Renal pelvis (tissue), 12 donors: ENCODE measurements at places on chromosomes 3 and 15.

DNA sequence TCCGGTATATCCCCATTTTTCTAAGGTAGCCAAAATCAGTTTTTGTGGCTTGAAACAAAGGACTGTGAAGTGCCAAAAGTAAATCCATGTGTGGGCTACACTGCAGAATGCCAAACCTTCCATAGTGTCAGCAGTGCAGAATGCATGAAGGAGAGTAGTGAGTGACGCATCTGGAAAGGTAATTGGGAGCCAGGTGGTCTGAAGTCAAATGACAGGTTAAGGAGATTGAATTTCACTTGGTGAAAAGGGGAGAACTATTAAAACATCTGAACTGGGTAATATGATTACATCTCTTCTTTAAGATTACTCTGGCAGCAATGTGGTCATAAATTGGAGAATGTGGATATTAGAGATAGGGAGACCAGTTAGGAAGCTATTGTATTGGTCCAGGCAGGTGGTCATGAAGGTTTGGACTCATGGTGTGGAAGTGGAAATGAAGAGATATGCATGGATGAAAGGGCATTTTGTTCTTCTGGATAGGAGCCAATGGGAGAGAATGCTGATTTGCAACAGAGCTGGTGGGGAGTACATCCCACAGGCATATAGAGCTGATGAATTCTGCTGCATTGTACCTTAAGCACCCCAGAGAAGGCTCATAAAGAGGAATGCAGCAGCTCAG, 118.2 kb downstream of the ECT2 start:
- DNase-seq, result no peak

DNA sequence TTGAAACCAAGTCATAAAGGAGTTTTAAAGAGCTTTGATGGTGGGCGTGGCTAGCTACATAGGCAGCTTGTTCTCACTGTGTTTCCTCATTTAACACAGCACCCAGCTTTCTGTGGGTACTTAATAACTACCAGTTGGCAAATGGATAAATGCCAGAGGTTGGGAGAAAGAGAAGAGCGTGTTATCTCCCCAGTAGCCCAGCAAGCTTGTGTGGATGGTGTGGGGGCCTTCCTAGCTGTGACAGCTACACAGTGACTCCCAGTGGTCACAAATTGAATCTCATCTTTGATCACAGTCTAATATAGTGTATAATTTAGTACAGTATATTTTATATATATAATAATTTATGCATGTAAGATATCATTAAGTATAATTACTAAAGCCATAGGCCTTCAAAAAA, 984.1 kb downstream of the EPHA3 start:
- DNase-seq, result peak; percentile 21

DNA sequence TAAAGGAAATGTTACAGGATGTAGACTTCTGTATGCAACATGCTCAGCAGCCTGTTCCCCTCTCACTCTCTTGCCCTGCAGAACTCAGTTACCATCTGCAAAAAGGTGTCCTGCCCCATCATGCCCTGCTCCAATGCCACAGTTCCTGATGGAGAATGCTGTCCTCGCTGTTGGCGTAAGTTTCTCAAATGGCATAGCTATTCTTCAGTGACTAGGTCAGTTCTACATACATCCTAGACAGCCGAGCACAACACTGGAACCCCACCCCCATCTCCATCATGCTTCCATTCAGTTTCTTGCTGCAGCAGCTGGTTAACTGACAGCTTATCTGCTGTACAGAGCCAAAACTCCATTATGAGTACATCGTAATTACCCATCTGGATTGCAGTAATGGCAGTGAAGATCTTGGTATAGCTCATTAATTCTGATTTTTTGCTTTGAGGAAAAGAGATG, 4.5 kb downstream of the THBS1 start:
- no peak for DNase-seq

DNA sequence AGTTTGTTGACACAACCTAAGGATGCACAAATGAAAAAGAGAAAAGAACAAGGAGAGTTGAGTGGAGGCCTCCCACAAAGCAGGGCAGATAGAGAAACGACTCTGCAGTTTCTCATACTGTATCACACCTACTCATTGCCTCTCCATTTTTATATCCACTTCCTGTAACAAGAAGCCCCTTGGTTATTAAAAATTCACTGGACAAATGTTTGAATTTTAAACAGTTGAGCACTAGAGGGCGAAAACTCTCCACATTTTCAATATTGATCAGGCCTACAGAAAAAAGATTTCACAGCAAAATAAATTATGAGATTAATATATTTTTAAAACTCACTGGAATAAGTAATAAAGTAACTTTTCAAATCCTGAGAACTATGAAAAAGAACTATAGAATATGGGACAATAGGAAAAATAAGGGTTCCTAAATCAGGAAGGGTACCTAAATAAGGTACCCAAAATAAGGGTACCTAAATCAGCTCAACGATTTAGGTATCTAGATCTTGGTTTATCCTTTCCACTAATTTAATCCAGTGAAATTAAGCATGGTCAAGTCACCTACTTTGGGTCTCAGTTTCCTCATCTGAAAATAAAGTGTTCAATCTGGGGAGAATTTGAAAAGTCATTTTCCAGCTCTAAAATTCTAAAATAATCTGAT, 47.0 kb upstream of the PPIB start:
- peak; percentile 29 for DNase-seq

DNA sequence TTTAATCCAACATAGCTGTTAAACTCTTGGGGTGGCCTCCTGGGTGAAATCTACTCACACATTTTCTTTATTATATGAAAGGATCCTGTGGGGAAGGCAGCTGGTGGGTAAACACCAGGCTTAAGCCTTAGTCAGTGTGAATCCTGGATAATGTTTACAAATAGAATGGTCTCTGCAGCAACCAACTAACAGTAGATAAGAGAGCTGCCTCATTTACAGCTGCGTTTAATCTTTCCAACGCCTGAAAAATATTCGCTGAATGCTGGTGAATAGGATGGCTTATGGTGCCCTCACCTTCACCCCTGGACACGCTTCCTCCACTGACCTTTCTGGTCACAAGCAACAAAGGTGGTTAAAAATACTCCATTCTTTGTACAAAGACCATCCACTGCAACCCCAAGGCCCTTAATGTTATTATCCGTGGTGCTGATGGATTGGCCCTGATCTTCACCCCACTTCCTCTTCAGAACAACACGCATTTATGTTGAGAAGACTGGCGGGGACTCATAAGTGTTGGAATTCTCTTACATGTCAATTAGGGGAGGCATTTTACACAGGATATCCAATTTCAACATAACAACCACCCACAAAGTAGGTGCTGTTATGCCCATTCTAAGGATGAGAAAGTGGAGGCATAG, 120.0 kb upstream of the FRMD4B start:
- DNase-seq, result peak; percentile 48

GRCh38 chr3:143207338-143207961, 87.9 kb downstream of the CHST2 start:
- no peak for DNase-seq

- no peak for DNase-seq
Observed at GRCh38 chr15:68989541-68990230, 24.8 kb upstream of the NOX5 start.

GRCh38 chr3:78912687-78913086, 855.1 kb downstream of the ROBO1 start:
- DNase-seq, result no peak

GRCh38 chr3:49277383-49277775, 347 bp upstream of the C3orf62 start:
- no peak for DNase-seq
